Activated T-cell treated with anti-CD3 and anti-CD28 coated beads, Interleukin-2, amount 50 U/mL, for 4 hours (primary cell): ENCODE measurements at places on chromosomes 11 and 22. TPM values are rescaled to one million over a fixed set of nuclear protein-coding genes. Genes with fewer than 3 reads are reported as not detected.

DNA sequence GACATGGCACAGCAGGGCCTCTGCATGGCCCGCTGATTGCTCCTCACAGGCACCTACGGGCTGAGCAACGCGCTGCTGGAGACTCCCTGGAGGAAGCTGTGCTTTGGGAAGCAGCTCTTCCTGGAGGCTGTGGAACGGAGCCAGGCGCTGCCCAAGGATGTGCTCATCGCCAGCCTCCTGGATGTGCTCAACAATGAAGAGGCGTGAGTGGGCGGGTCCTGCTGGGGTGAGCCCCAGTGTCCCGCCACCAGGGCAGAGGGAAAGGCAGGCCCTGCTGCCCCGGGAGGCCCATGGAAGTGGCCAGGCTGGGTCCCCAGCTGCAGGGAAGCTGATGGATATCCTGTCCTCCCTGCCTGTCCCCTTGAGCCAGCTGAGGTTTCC, 18.6 kb upstream of the DGCR8 start:
- no peak for DNase-seq

GRCh38 chr11:83502041-83502440, 215.9 kb upstream of the CCDC90B start:
- DNase-seq = no peak

- no peak for DNase-seq
These were observed 3.7 kb upstream of the MIEF1 start for GRCh38 chr22:39498368-39498767.

DNA sequence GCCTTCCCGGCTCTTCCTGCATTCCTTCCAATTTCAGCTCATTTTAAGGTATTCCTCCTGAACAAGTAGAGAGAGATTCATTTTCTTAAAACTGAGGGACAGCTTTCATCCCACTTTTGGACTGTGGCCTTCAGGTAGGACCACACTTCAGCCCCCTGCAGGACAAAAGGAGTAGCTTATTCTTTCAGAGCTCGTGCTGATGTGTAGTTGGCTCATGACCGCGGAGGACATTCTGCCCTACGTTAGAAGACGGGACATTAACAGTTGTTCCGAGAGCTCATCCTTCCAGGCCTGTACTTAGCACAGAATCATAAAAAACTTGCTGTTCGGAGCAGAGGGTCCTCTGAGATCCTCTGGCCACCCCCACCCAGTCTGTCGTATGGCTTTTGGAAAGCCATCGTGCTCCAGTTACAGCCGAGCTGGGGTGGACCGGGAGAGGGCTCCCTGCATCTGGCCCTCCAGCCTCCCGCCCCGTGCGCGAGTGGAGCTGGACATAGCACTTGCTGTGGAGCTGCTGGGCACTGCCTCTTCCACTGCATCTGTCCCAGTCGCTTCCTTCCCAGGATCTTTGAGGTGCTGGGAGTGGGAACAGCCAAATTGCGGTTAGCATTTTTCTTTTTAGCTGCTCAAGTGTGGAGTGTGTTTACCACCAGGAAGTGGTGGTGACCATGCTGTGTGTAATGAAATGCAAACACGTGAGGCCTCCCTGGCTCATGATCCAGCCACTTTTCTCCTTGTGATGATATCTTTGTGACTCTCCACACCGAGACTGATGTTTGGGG, 250.3 kb downstream of the TBC1D22A start:
- DNase-seq = no peak

Gene LRRN4CL
- 0.30 TPM for total RNA-seq

Gene TMPRSS4
- total RNA-seq = not detected

Gene CD3D
- 427 TPM for total RNA-seq

Gene H19
- total RNA-seq = 0.79 TPM

Gene PDE2A
- total RNA-seq = 0.60 TPM
